ENCODE measurements at places on chromosomes 1 and 21.

- H3K4me1 ChIP-seq: no peaks in the 10 kb centered on the region
- no peak overlapping the region for H3K27ac ChIP-seq
- peak; percentile 78 for DNase-seq
- no peaks in the 10 kb centered on the region for H3K27me3 ChIP-seq
- H3K4me3 ChIP-seq: no peak overlapping the region
- no peaks in the 10 kb centered on the region for H3K36me3 ChIP-seq
Observed at GRCh38 chr1:182781841-182782586, 7.6 kb upstream of the NPL start.

GRCh38 chr1:27959792-27960603, at the start of gene XKR8:
Gene XKR8, plus strand, starts transcription at chr1:27959973. Its CDS starts 97 bp downstream, at chr1:27960070.
- H3K4me3 ChIP-seq: peak within 1 kb of the TSS; percentile 64
- H3K36me3 ChIP-seq: no peaks in the 10 kb centered on the region
- DNase-seq: peak; percentile 78
- peaks cover 22% of the 10 kb centered on the region for H3K4me1 ChIP-seq
- no peaks in the 10 kb centered on the region for H3K27me3 ChIP-seq

- H3K4me3 ChIP-seq: no peak overlapping the region
- no peaks in the 10 kb centered on the region for H3K27me3 ChIP-seq
- H3K4me1 ChIP-seq: no peaks in the 10 kb centered on the region
- no peaks in the 10 kb centered on the region for H3K36me3 ChIP-seq
Observed at GRCh38 chr1:96710708-96711477, 10.7 kb upstream of the PTBP2 start.

DNA sequence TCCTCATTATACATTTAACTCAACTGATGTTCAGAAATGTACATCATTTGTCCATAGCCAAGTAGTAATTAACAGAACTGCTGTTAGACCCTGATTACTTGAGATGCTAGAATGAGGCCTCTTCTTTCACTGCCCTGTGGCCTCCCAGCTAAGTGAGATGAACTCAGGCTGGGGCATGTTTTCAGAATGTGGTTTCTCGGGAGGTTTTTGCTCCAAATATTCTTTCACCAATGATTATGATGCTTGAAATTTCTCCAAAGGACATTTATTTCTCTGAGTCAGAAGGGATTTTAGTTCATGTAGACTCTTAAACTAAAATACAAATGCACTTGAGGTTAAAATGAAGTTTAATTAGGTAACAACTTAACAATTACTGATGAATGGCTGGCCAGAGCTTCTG, 34.6 kb upstream of the ADAMTS5 start:
- no peak overlapping the region for H3K4me3 ChIP-seq
- no peaks in the 10 kb centered on the region for H3K27me3 ChIP-seq
- no peaks in the 10 kb centered on the region for H3K4me1 ChIP-seq
- DNase-seq: no peak

DNA sequence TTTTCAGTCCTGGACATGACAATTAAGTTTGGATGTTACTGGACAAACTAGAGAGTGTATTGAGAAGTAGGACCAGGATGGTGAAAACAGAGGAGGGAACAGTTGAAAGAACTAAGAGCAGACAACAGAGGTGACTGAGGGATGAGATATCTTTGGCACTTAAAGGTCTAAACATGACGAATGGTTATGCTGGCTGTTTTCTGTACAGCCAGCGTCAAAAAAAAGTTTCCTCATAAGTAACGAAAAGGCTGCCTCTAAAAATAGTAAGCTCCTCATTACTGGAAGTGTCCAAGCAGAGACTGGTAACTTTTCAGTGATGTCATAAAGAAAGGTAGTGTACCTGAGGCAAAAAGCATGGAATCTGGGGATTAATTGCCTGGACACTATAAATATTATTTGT, 35.2 kb upstream of the AK4 start:
- H3K36me3 ChIP-seq: no peaks in the 10 kb centered on the region
- no peak overlapping the region for H3K4me3 ChIP-seq
- H3K27ac ChIP-seq: no peak overlapping the region
- H3K27me3 ChIP-seq: peaks cover 3% of the 10 kb centered on the region
- DNase-seq: no peak

- H3K36me3 ChIP-seq: no peaks in the 10 kb centered on the region
- H3K27me3 ChIP-seq: no peaks in the 10 kb centered on the region
- H3K4me1 ChIP-seq: no peaks in the 10 kb centered on the region
- no peak overlapping the region for H3K27ac ChIP-seq
- DNase-seq: no peak
Observed at GRCh38 chr1:172815740-172816139, 156.8 kb downstream of the FASLG start.

- H3K4me3 ChIP-seq: no peak overlapping the region
- H3K36me3 ChIP-seq: no peaks in the 10 kb centered on the region
Observed at GRCh38 chr1:187047298-187047697, 218.5 kb downstream of the PLA2G4A start.

DNA sequence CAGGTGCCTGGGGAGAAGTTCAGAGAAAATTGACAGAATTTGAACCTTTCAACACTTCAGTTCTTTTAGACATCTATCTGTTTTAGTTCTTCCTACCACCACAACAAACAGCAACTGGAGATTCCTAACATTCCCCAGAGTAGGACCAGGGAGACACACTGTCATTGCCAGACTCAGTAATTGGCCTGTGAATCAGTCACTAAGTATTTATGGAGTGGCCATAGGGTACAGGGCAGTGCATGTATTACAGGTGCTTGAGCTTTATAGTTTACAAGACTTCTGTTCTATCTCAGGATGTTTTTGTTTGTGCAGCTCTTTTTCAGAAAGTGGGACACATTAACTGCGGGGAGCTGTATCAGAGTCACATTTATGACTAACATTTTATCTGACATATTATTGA, 1.7 kb downstream of the CDC14A start:
- H3K36me3 ChIP-seq: no peaks in the 10 kb centered on the region
- no peak overlapping the region for H3K4me3 ChIP-seq
- no peak overlapping the region for H3K27ac ChIP-seq
- H3K27me3 ChIP-seq: no peaks in the 10 kb centered on the region

DNA sequence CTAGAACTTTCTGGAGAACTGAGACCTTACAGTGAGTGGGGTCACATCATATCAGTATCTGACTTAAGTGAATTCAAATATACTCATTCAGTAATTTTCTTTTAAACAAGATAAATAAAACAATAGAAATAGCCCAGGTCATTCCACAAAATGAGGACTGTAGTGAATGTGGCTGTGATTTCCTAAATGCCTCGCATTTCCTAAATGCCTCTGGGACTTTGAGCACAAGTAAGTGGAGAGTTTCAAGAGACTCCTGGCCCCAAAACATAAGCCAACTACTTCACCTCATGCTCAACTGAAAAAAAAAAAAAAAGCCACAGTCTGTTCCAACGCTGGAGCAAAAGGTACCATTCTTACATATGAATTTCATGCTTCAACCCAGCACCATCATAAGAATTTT, 81.5 kb downstream of the ZNF281 start:
- H3K36me3 ChIP-seq: no peaks in the 10 kb centered on the region
- H3K4me1 ChIP-seq: no peaks in the 10 kb centered on the region
- H3K27me3 ChIP-seq: peaks cover 5% of the 10 kb centered on the region
- no peak overlapping the region for H3K27ac ChIP-seq
- no peak for DNase-seq

GRCh38 chr1:22912311-22912710, 60.4 kb downstream of the LACTBL1 start:
- H3K36me3 ChIP-seq: no peaks in the 10 kb centered on the region
- H3K27me3 ChIP-seq: no peaks in the 10 kb centered on the region
- no peak overlapping the region for H3K4me3 ChIP-seq
- no peaks in the 10 kb centered on the region for H3K4me1 ChIP-seq

GRCh38 chr1:84069236-84069845, 70.4 kb upstream of the TTLL7 start:
- H3K4me1 ChIP-seq: no peaks in the 10 kb centered on the region
- no peak overlapping the region for H3K27ac ChIP-seq
- no peak overlapping the region for H3K4me3 ChIP-seq

DNA sequence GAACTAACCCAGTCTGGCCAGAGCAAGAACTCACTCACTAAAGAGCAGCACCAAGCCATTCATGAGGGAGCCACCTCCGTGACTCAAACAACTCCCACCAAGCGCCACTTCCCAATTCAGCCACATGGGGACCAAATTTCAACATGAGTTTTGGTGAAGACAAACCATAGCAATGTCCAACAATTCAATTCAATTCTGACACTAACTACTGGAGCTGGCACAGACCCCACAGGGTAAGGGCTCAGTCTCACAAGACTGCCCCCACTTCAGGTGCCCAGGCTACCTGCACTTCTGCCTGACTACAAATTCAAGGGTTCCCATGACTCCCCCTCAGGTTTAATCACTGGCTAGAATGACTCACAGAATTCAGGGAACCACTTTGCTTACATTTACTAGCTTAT, 48.8 kb upstream of the RAP1A start:
- no peak overlapping the region for H3K4me3 ChIP-seq
- H3K4me1 ChIP-seq: peaks cover 10% of the 10 kb centered on the region
- no peaks in the 10 kb centered on the region for H3K27me3 ChIP-seq

DNA sequence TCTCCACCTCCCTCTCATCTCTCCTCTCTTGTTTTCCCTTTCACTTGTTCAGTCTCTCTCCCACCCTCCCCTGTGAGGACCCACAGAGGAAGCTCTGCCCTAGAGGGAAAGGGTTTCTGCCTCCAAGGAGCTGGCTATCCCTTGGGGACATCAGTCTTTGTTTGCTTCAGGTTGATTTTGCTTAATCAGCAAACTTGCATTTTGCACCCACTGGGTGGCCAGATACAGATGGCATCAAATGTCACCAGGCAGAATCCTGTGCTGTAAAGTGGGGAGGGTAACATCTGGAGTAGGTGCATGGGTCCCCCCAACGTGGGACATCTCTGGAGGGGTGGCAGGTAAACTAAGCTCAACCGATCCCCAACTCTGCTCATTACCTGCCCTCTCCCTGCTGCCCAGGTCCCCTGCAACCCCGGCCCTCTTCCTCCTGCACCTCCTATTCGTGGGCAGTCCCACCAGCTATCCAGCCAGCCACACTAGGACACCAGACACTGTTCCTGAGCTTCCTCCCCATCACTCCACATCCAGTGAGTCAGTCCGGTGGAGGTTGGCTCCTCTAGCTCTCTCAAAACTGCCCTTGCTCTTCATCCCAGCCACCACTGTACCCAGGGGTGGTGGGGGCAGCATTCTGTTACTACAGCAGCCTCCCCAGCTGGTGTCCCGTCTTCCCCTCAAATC, 123.3 kb downstream of the KCNN3 start:
- H3K27me3 ChIP-seq: peaks cover 6% of the 10 kb centered on the region
- no peaks in the 10 kb centered on the region for H3K36me3 ChIP-seq
- H3K27ac ChIP-seq: no peak overlapping the region
- H3K4me1 ChIP-seq: peaks cover 25% of the 10 kb centered on the region

DNA sequence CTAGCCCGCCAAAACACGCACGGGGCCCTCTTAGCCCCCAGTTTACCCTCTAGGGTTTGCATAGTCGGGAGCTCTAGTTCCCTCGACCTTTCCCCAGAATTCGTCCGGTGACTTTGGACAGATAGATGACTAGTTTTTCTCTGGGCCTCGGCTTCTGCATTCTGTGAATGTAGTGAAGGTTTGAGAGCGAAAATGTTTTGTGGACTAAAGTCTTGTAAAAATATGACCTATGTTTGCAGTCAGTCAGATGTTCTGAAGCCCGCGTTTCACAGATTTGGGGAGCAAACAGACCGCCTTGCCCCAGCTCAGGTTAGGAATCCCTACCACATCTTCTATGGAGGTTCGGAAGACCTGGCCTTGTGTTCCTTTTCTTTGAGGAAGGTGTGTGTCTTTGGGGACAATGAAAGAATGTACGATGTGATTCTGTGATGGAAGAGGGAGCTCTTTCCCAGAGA, 401 bp downstream of the UQCRH start:
- peaks cover 59% of the 10 kb centered on the region for H3K4me1 ChIP-seq
- no peaks in the 10 kb centered on the region for H3K36me3 ChIP-seq
- peak overlapping the region; percentile 87 for H3K4me3 ChIP-seq
- DNase-seq: no peak
- H3K27me3 ChIP-seq: no peaks in the 10 kb centered on the region
- peak overlapping the region; percentile 99 for H3K27ac ChIP-seq

GRCh38 chr1:33346927-33347649, 26.2 kb upstream of the A3GALT2 start:
- no peaks in the 10 kb centered on the region for H3K27me3 ChIP-seq
- peaks cover 8% of the 10 kb centered on the region for H3K36me3 ChIP-seq
- peak; percentile 78 for DNase-seq
- H3K4me3 ChIP-seq: no peak overlapping the region
- H3K27ac ChIP-seq: peak overlapping the region; percentile 98
- H3K4me1 ChIP-seq: peaks cover 73% of the 10 kb centered on the region

DNA sequence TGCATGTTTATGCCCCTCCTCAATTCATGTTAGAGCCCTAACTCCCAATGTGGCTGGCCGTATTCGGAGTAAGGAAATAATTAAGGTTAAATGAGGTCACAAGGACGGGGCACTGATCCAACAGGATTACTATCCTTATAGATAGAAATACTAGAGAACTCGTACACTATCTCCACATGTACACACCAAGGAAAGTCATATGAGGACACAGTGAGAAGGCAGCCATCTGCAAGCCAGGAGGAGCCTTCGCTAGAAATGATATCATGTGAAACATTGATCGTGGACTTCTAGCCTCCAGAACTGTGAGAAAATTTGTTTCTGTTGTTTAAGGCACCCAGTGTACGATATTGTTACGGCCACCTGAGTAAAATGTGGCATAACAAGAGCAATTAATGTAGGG, 79.7 kb downstream of the FAF1 start:
- DNase-seq: no peak
- no peaks in the 10 kb centered on the region for H3K27me3 ChIP-seq
- H3K36me3 ChIP-seq: no peaks in the 10 kb centered on the region
- no peak overlapping the region for H3K27ac ChIP-seq
- peaks cover 10% of the 10 kb centered on the region for H3K4me1 ChIP-seq
- H3K4me3 ChIP-seq: no peak overlapping the region

DNA sequence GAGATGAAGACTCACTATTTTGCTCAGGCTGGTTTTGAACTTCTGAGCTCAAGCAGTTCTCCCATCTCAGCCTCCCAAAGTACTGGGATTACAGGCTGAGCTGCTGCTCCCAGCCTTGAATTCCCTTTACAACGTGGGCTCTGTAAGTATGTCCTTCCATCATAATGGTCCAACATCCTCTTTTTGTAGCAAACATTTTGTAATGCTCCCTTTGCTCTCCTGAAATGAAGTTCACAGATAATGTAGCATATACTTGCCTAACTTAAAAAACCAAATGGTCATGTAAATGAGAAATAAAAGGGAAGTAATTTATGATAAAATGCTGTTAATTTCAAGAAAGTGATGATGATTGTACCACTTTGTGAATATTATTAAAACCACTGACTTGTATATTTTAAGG, 30.5 kb upstream of the THEM4 start:
- H3K27me3 ChIP-seq: no peaks in the 10 kb centered on the region
- no peak overlapping the region for H3K27ac ChIP-seq
- H3K4me3 ChIP-seq: no peak overlapping the region
- DNase-seq: no peak
- peaks cover 27% of the 10 kb centered on the region for H3K4me1 ChIP-seq
